ENCODE measurements at places on chromosomes 3 and 15. TPM values are rescaled to one million over a fixed set of nuclear protein-coding genes. Genes with fewer than 3 reads are reported as not detected.
A peak's percentile ranks its signal among the peaks of the same experiment; 100 is the strongest.

CFAP100 gene
- total RNA-seq, result 1.5 TPM

DNA sequence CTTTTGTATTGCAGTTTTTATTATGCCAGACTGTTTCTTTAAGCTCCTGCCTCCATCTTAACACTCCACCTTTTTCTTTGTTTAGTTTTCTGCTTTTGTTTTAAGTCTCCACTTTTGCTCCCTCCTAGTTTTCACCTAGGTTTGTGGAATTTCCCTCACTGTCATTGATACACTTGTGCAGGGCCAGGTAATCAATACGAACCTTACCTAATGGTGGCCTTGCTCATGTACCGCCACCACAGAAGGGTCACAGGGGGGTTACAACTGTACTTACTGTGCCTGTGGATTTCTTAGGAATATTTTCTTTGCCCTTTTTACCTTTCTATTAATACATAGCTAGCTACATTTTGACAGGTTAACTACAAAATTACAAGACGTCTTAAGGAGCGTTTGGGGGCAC lies 43.4 kb upstream of the TPM1 start:
- no peak for DNase-seq

IMPG2 gene
- 0.22 TPM for total RNA-seq

DNA sequence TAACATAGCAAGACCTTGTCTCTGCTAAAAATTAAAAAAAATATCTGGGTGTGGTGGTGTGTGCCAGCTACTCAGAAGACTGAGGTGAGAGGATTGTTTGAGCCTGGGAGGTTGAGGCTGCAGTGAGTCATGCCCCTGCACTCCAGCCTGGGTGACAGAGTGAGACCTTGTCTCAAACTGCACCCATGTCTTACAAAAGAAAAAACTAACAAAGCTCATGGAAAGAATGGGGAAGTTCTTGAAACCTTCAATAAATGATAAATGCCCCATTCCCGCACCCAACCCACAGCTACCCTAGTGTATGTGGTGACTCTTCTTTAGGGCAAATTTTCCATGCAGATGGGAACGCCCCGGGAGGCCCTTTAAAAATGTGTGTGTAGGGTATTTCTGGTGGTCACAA lies 28.3 kb downstream of the RPLP1 start:
- peak; percentile 33 for DNase-seq

GRCh38 chr3:31132132-31132769 lies 237.8 kb upstream of the GADL1 start:
- no peak for DNase-seq

GRCh38 chr3:129345971-129346370 lies 67.3 kb downstream of the HMCES start:
- DNase-seq, result no peak

SSR3 gene
- total RNA-seq, result 125 TPM

- DNase-seq, result no peak
Observed at GRCh38 chr15:71228403-71228802, 113.1 kb downstream of the THSD4 start.

DNA sequence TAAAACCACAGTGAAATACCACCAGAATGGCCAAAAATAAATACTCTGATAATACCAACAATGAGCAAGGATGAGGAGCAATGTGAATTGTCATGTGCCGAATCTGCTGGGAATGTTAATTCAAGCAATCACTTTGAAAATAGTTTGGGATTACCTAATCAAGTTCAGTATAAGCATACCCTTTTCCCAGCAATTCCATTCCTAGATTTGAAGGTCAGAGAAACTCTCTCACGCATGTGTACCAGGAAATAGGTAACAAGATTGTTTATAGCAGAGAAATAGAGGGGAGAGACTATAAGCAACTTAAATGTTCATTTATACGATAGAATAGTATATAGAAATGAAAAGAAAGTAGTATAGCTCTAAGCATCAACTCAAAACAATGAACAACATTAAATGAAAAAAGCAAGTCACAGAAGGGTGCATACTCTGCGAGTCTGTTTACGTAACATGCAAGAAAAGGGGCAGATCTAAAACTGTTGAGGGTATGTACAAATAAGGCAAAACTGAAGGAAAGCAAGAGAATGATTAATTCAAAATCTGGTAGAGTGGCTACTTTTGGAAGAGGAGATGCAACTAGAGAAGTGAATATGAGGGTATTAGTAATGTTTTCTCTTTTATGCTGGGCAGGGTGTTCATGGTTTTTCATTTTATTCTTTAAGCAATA lies 27.4 kb downstream of the TMOD3 start:
- no peak for DNase-seq

PLD1 gene
- 36.8 TPM for total RNA-seq

- no peak for DNase-seq
Observed at GRCh38 chr3:177833332-177833731, 636.0 kb upstream of the TBL1XR1 start.

DNA sequence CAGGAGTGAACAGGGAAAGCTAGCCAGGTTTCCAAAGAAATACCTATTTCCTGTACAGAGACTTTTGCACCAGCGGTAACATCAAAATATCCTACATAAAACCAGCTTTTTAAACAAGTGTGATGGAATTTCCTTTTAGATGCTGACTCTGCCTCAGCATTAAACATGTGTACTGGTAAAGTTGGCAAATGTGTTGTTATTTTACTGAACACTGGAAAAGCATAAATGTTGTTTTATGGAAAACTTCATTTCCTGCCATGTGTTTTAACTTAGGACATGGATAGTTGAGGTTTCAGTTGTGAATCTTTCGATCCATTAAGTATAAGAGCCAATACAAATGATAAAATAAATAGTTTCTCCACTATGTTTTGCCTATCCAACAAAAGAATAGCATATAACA lies 15.7 kb downstream of the OXNAD1 start:
- DNase-seq, result no peak

DNA sequence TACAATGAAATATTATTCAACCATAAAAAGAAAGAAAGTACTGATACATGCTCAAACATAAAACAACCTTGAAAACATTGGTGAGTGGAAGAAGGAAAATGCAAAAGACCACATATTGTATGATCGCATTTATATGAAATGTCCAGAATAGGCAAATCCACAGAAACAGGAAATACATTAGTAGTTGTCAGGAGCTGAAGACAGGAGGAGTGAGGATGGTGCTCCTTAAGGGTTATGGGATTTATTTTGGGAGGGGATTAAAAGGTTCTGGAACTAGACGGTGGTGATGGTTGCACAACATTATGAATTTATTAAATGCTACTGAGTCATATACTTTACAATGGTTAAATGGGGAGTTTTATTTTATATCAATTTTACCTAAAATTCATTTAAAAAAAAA lies 12.1 kb upstream of the MAGI1 start:
- DNase-seq, result no peak

DNA sequence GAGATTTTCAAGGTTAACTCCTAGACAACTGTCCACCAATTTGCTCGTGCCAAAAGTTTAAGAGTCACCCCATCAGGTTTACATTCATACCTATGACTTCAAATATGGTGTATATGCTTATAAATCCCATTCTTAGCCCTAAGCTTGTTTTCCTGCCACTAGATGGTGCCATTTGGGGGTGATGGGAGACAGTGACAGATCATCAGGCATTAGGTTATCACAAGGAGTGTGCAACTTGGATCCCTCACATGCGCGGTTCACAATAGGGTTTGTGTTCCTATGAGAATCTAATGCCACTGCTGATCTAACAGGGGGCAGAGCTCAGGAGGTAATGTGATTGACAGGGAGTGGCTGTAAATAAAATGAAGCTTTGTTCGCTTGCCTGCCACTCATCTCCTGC lies 182.7 kb downstream of the CNTN6 start:
- no peak for DNase-seq

ROPN1 gene
- not detected for total RNA-seq

SIAH2 gene
- total RNA-seq, result 19.1 TPM

SLC25A36 gene
- total RNA-seq, result 96.6 TPM

GRCh38 chr15:71237456-71238188 lies 122.4 kb downstream of the THSD4 start:
- no peak for DNase-seq

DNA sequence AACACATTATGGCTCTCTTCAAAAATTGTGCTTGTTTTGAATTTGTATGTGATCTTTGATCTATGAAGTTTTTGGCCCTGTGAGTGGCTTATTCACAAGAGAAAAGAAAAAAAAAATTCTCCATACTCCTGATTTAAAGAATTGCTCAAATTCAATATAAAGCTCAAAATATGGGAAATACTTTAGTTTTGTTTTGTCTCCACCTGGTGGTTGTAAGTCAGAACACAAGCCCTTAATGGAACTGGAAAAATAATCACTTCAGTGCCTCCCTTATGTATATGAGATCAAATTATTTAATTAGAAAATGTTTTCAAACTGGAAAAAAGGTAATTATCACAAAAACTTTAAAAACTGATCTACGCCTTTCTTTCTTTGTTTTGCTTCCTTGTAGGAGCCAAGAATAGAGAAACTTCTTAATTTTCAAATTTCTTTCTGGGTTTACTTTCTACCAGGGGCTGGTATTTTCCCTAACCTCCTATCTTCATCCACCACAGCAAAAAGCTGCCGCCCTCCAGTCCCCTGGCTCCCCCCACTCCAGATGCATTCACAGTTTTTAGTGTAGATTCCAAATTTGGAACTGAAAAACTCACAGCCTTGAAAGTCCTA lies 50.6 kb downstream of the SERP1 start:
- no peak for DNase-seq

DNA sequence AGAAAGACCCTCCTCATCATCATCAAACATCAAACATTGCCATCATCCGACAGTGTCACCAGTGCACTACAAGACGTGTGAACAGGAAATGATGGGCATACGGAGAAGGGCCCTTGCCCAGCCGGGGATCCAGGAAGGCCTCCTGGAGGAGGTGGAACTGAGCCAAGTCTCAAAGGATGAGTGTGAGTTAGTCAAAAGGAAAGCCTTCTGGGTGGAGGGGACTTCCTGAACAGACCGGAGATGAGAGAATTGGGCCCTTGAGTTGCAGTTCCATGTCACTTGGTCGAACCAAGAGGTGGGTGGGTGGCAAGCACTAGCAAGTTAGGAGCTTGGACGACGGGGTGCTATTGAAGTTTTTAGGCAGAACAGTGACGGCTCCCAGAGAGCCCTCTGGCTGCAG lies 8.5 kb downstream of the SEMA4B start:
- DNase-seq, result no peak

TMC3 gene
- 0.13 TPM for total RNA-seq

DNA sequence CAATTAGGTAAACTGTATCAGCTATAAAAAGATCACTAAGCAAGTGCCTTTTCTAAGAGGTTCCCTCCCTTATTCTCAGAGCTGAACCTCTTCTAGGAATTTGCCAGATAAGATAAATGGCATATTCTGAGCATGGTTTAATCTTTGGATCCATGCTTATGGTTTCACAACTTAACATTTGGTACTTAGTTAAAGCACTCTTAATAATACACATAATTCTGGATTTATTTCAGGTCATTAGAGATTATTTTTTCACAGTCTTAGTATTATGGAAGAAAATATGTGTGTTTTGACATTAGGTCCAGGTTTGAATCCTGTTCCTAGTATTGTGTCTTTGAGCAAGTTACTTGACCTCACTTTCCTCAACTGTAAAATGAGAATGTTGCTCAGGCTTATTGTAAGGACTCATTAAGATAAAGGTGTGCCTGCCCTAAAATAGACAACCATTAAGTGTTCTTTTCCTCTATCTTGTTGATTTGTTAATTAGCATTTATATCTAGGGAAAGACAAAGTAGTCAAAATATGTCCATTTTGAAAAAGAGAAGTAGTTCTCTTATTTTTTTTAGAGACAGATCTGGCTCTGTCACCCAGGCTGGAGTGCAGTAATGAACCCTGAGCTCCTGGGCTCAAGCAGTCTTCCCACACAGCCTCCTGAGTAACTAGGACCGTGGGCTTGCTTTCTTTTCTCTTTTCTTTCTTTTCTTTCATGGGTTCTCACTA lies 43.4 kb downstream of the TSC22D2 start:
- DNase-seq, result no peak

GRCh38 chr3:141050576-141051442 lies at the start of gene SPSB4:
SPSB4 (plus strand) TSS chr3:141051347; CDS start chr3:141066105, 14,758 bp downstream.
- no peak for DNase-seq

CSPG4 gene
- total RNA-seq, result 57.5 TPM

FBN1 gene
- 135 TPM for total RNA-seq

DNA sequence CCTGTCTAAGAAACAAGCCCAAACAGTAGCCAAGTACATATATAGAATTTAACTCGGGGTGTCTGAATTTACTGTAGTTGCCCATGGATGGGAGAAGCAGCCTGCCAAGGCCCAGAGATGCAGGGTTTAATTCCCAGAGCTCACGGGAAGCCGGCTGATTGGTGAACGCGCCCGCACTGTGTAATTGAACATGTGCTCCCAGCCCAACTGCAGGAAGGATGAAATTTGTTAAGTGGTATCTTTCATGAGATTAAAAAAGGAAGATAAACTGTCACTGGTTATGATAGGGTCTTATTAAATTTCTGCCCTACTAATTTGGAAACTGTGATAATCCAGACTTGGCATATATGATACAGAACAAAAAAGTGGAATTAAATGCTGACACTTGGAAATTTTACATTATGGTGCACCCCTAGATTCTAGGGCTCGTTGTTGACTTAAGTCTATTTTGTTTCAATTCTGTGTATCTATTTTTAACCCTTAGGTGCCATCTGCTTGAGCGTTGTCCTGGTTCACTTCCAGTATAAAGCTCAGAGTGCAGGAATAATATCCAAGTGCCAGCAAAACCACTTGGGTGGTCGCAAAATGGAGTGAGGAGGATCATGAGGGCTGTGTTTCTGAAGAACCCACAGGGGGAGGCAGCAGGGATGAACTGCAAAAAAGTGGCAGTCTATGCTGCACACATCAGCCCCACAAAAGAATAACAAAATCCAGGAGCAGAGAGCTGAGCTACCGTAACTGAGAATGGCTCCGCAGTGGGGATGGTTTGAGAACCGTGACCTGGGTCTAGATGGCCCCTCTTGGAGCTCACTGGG lies 13.8 kb upstream of the TMC3 start:
- DNase-seq, result no peak

DNA sequence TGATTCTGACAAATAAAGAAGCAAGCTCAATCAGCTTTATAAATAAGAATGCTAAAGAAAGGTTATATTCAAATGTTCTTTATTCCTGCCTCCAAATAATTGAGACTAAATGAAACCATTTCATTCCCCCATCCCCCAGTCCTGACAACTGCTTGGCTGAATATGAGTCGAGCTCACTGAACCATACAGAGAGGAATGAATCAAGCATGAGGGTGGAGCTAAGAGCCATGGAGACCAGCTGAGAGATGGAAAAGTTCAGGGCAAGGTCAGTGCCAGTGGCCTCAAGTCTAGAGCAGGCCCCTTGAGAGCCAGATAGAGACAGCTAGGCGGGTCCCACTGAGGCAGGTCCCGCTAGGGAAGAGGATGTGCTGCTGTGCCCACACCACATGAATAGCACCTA lies 188.7 kb upstream of the EIF1B start:
- DNase-seq, result no peak

HRG gene
- not detected for total RNA-seq

ACTL6A gene
- total RNA-seq, result 39.7 TPM

DNA sequence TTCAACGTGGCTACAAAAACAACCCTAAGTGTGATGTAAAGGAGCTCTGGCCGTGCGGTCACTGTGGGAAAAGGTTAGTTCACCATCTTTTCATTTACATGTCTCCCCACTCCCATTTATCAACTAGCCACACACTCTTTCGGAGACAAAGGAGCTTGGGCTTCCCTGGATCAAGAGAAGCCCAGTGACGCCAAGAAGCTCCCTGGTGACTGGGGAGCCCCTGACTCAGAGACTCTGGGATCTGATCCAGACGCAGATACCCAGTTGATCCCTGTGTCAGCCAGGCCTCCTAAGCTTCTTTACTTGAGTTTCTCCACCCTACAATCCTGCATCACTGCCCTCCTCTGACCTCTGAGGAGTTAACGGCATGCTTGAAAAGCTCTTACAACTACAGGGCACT lies 43.9 kb downstream of the HEG1 start:
- no peak for DNase-seq

- DNase-seq, result no peak
Observed at GRCh38 chr3:138747225-138747624, 87.5 kb downstream of the PIK3CB start.

ACOX2 gene
- total RNA-seq, result 31.0 TPM

CSPG5 gene
- 0.67 TPM for total RNA-seq
